ENCODE measurements at places on chromosomes 12 and 14.

DNA sequence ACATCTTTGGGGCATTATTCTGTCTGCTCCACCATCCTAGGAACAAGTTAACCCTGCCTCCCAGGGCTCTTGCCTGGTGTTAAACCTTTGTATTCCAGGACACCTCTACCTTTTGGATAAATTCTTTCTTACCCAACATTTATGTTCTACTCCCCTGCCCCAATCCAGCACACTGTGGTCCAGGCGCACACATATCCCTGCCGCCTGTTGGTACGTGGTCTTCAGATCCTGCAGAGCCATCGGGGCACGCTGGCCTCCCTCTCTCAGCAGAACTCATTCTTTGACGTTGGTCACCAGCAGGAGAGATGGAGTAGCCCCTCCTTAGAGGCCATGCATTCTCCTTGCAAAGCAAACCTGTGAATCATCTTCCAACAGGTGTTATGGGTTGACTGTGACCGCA lies 5.1 kb upstream of the TMEM179 start:
- DNase-seq = no peak

DNA sequence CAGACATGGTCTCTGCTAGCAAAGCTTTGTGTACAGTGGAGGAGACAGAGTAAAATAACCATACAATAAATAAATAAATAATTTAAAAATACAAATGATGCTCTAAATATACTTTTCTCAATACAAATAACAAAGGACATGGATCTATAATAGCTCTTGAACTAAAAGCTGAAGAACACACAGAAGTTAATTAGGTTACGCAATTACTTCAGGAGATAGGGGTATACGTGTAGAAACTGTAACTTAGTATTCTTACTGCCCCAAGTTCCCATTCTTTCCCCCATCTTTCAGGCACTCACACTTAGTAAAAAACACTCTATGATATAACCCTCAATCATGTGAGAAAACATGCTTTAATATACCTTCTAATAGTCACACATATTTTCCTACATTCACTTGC lies 44.2 kb downstream of the INSM2 start:
- DNase-seq = no peak

- DNase-seq = no peak
These were observed 14.8 kb upstream of the EDDM3A start for GRCh38 chr14:20730891-20731290.

GRCh38 chr12:68896881-68897540 lies 36.0 kb downstream of the CPM start:
- DNase-seq = no peak

- no peak for DNase-seq
These were observed 311.6 kb upstream of the DIO3 start for GRCh38 chr14:101249676-101250036.

DNA sequence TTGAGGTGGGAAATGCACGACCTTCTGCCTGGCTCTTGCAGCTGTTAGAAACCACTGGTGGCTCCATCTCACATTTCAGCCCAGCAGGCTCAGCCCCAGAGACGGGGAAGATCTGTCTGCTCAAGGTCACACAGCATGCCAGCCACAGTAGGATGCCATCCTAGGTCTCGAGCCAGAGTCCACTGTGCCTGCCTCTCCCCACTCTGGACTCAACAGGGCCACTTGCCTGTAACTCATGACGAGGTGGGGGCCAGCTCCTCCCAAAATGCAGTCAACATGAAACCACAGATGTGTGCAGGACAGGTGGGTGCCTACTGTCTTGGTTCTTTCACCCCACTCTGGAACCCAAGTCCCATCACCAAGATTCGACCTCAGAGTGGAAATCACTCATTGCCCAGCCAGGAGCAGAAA lies 23.2 kb downstream of the BCL11B start:
- DNase-seq = peak; percentile 61

DNA sequence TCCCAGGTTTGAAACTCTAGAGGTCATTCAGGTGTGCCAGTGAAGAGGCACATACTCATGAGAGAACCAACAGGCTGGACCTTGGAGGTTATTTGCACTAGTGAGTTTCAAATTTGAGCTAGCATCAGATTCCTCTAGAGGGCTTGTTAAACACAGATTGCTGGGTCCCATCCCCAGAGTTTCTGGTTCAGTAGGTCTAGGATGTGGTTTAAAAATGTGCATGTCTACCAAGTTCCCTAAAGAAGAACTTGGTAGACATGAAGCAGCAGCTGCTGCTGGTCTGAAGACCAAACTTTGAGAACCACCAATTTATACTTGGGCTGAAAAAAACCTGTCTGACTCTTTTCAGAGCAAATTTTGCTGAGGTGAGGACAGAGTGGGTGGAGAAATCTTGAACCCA lies 61.7 kb downstream of the SUSD6 start:
- peak; percentile 52 for DNase-seq

- DNase-seq = no peak
These were observed 2.4 kb upstream of the CRIP1 start for GRCh38 chr14:105484069-105484996.

DNA sequence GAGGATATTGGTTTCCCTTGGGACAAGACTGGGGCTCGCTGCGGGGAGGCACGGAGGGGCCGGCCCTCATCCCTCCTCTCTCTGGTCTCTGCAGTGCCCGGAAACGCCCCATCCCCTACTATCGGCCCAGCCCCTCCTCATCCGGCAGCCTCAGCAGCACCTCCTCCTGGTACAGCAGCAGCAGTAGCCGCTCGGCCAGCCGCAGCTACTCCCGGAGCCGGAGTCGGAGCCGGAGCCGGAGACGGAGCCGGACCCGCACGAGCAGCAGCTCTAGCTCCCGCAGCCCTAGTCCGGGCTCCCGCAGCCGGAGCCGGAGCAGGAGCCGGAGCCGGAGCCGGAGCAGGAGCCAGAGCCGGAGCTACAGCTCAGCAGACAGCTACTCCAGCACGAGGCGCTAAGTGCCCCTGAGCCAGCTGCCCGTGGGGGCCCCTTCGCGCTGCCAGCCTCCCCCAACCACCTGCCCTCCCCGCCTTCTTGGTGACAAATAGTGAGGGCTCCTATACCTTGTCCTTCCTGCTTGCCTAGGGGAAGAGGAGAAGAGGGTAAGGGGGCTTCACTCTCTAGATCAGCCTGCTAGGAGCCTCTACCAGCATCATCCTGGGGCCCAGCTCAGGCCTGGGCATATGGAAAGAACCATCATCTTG lies 22.2 kb upstream of the HSPB8 start:
- DNase-seq = no peak

- no peak for DNase-seq
These were observed 100.7 kb upstream of the ATF7IP start for GRCh38 chr12:14264778-14265177.

DNA sequence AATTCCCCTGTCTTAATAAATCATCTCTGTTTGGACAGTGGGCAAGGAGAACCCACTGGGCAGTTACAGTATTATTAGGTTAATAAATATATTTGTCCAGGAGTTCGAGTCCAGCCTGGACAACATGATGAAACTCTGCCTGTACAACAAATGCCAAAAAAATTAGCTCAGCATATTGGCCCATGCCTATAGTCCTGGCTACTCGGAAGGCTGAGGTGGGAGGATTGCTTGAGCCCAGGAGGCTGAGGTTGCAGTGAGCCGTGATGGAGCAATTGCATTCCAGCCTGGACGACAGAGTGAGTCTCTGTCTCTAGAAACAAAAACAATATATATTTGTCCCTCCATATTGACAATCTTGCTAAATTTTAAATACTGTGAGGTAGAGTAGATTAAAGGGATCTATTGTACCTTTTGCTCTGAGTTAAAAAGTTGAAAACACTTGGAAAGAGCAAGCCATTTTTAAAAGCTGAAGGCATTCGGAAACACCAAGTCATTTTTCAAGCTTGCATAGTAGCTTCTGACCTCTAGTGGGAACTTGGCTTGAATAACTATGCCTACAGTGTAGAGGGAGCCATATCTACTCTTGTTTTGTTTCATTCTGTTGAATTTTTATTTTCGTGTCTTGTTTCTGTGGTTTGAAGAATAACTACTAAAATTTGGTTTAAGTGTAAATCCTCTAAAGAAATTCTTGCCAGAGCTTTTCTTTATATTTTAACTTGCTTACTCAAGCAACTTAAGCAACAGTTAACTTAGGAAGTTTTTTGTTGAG lies 14.6 kb upstream of the EEA1 start:
- no peak for DNase-seq

GRCh38 chr12:118574288-118574687 lies 197.9 kb downstream of the SUDS3 start:
- no peak for DNase-seq

DNA sequence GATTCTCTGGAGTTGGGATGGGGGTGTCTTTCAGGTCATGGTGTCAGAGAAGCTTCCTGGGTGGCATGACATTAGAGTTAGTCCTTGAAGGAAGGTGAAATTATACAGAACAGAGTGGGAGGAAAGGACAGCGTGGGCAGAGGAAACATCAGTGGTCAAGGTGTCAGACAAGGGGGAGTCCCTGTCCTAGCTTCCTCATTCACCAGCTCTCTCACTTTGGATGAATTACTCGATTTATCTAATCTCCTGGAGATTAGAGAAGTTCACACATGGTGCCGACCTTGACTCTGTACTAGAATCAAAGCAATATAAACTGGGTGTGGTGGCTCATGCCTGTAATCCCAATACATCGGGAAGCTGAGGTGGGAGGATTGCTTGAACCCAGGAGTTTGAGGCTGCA lies 492.9 kb downstream of the VRK1 start:
- DNase-seq = no peak

- peak; percentile 89 for DNase-seq
These were observed 21.8 kb upstream of the PCNX1 start for GRCh38 chr14:70885343-70886022.

DNA sequence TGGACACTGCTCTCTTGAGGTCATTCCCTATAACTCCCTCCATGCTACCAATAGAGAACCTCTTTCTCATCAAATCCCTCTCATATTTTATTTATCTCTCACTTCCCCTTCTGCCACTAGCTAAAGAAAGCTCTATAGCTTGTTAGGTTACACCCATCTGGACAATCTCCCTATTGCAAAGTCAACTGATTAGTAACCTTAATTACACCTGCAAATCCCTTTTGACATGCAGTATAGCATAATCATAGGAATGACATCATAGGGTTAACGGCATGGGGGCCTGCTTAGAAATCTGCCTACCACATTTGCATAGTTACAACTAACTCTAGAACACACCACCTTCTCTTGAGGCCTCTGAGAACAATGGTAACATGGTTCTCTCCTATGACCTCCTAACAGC lies 181.2 kb downstream of the EMP1 start:
- no peak for DNase-seq

GRCh38 chr12:57127101-57127725 lies 1.1 kb upstream of the LRP1 start:
- peak; percentile 13 for DNase-seq

DNA sequence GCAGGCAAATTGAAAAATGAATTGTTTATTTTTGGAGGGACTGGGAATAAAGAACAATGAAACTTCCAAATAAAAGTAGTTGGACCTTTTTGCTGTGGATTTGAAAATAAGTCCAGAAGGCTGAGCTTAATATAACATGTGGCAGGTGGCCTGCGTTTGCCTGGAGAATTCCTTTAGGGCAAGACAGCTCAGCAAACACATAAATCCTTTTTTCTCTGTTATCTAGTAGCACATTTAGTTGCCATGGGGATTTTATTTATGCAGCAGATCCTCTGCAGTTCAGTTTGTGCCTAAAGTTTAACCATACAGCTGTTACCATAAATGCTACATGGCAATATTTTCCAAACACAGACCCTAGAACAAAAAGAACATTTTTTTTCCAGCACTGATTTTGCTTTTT lies 180.0 kb downstream of the NPAS3 start:
- DNase-seq = no peak

GRCh38 chr12:29159661-29160060 lies 10.6 kb downstream of the FAR2 start:
- no peak for DNase-seq

Measured in activated CD4-positive, alpha-beta T cell treated with anti-CD3 and anti-CD28 coated beads, Interleukin-2, amount 50 U/mL, for 16 hours (primary cell).